ENCODE measurements at places on chromosomes 6 and 20.

DNA sequence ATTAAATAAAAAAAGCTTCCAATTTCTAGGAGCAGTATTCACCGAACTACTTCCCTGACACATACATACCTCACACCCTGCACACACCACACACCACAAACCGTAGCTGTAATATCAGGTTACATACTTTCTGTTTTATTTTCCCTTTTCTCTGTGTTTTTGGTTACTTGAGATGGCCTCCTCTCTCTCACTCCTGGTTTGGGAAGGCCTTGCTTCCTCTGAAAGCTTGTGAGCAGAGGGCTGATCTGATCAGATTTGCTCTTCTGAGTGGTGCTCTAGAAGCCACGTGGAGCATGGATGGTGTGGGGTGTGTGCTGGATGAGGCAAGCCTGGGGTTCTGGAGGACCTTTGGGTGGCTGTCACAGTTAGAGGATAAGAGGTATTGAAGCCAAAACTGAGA, 20.9 kb downstream of the UTRN start:
- DNase-seq = no peak

GRCh38 chr20:21190869-21191268, 65.0 kb downstream of the KIZ start:
- no peak for DNase-seq

- DNase-seq = no peak
Measured at GRCh38 chr20:51131811-51132210, 108.9 kb upstream of the KCNG1 start.

DNA sequence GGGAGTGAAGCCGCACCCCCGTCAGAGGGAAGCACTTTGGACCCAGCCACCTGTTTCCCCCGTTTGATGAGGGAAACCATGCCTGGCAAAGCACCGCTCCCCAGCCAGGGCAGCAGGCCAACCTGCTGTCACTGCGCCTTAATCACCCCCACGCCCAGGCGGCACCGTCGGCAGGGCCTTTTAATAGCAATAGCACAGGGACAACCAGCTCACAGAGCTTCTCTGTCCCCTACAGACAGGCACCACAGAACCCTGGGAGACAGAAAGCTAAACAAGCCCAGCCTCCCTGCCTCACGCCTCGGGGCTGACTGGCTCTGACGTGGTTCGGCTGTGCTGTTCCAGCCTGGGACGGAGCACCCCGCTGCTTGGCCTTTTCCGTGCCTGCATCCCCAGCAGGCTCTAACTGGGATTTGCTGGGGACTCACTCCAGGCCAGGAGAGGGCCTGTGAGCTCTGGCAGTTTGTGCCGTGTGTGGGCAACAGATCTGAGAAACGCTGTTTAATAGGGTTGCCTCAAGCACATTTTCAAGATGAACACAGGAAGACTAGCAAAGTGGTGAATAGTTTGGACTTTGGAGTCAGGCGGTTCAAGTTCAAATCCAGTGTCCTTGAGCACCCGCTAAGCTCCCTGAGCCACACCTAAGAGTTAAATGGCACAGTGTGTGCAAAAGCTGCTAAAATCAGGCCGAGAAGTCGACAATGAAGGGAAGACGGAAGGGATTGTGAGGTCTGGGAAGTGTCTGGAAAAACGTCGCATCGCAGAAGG, 223.8 kb downstream of the NRN1 start:
- no peak for DNase-seq

- no peak for DNase-seq
Measured at GRCh38 chr20:34561661-34562060, 3.1 kb downstream of the MAP1LC3A start.

DNA sequence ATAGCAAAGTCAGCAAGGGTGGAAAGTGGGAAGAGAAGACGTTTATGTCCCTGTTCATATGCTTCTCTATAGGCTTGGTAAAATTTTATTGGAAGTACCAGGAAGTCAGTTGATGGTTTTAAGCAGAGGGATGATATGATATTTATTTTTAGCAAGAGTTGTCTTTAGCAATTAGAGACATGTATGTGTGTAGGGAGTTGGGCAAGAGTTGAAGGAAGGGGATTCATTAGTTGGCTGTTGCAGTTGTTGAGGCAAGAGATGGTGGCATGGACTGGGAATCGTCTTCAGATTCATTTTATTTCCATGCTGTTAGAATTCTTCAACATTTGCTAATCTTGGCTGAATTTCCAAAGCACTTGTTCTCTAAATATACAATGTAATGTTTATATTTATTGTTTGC, 85.6 kb downstream of the QKI start:
- DNase-seq = no peak

DNA sequence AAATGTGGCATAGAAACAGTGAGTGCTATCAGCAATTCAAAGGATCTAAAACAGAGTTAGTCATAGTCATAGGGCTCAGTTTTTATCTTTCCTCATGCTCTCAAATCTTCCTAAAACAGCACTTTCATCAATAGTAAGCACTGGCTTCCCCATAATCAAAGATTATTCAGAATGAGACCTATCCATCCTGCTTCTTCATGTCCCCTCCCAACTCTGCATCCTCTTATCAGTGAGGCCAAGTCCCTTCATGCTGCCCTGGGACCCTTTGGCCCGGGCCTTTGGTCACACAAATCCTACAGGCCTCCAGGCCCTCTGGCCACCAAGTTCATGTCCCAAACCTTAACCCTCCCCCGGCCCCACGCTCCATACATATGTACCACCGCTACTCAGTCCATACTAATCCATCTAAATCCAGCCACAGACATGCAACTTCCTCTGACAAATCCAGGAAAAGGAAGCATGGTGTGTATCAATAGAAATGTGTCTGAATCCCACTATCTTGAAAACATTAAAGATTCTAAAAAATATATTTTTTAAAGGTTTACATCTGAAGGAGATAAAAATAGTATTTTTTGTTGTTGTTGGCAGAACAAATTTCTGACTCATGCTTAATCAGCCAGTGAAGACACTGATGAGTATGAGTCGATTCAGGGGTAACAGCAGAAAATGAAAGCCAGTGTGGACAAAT, 143.5 kb downstream of the PDE7B start:
- DNase-seq = no peak

GRCh38 chr6:150079604-150080003, 10.7 kb upstream of the ULBP3 start:
- DNase-seq = no peak

GRCh38 chr6:165135889-165136288, 173.5 kb downstream of the C6orf118 start:
- no peak for DNase-seq

DNA sequence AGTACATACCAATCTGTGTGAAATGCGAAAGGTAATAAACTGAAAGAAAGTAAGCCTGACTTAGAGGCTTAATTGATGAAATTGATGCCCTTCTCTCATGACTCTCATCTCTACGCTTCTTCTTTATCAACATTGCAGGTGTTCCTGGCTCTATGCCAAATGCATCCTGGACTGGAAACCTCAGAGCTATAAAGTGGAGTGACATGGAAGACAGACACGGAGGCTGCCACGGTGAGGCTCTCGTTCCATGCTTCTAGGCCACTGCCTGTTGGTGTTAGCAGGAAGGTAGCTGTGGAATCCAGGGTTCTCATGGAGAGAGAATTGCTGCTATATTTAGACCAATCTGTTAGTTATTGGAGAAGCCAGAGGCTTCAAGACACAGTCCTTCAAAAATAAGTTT, 73.2 kb downstream of the C6orf52 start:
- no peak for DNase-seq

GRCh38 chr6:38364127-38364526, 275.6 kb downstream of the BTBD9 start:
- no peak for DNase-seq

- no peak for DNase-seq
Measured at GRCh38 chr6:169933251-169933821, 181.9 kb downstream of the ERMARD start.

GRCh38 chr6:113396730-113397129, 460.4 kb upstream of the MARCKS start:
- no peak for DNase-seq

DNA sequence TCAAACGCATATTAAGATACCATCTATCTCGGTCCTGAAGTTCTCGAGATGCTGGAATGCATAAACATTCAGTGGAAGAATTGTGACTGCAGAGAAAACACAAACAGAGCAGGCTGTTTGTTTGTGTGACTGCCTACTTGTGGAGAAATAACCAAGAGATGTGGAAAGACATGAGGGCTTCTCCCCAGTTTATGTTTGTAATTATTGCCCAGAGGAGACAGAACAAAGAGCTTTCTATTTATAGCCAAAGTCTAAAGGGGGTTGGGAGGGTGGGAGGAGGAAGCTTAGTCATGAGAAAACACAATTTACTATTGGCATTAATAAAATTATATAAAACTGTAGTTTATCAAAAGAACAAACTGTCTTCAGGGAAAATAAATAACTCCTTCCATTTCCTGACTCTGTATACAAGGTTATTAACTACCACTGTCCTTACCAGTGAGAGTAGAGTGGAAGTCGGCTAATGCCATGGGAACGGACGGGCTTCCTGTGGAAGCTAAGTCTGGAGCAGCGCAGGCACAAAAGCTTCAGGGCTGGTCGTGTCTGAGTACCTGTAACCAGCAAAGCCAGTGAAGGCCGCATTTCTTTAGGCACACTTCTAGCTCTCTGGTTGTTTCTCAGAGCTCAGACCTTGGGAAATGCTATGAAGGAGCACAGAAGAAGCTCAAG, 200.2 kb upstream of the SUPT3H start:
- no peak for DNase-seq

- no peak for DNase-seq
Measured at GRCh38 chr6:6545616-6546317, 42.8 kb upstream of the LY86 start.

DNA sequence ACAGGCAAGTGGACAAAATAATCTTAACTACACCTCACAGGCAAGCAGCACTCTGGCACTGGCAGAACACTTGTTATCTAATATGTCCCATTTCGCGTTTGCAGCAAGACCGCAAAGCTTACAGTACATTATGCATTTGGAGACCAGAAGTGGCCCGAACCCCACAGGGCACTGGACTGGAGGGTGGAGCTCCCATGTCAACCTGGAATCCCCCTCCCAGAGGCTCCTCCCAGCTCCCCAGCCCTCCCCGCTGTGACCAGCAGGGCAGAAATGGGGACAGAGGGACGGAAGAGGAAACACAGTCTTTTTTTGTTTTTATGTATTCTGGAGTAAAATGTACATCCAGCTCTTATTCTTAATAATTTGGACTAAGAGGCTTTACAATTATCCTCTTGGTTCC, 263.7 kb downstream of the SMOC2 start:
- no peak for DNase-seq

- DNase-seq = no peak
Measured at GRCh38 chr6:37624606-37625574, 72.8 kb downstream of the MDGA1 start.

- DNase-seq = no peak
Measured at GRCh38 chr6:36285187-36285671, 15.4 kb downstream of the PNPLA1 start.

DNA sequence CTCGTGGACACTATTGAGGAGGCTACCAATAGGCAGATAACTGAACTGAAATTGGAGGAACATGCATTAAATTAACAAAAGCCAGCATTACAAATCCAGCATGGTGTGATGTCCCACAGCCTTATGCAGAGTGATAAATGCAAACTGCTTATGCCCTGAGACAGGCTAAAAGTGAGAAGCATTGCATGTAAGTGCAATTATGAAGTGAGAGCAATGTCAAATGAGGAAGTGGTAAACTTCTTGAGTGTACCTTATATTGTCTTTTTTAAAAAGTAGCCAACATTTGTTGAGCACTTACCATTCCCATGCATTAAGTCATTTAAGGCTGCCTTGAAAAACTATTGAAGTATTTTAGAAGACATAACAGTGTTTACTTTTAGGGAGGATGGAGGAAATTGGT, 212.2 kb downstream of the TBC1D7 start:
- DNase-seq = no peak

DNA sequence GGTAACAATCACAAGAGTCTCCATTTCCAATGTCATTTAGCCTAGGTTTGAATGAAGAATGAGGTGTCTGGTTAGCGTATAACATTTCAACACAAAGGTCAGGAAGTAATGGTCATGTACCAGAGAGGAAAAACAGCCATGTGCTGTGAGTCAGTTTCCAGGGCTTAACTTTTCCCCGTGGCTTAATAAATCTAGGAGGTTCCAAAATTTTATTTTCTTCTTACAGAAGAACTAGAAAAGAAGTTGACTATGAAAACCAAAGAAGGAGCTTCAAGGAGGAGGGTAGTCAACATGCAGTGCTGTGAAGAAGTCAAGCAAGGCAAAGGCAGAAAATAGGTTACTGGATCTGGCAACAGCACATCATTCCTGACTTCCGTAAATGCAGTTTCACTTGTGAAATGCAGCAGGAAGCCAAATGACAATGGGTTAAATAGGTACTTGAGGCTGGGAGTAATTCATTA, 8.4 kb upstream of the GABRR2 start:
- no peak for DNase-seq

- no peak for DNase-seq
Measured at GRCh38 chr6:91079969-91080368, 493.1 kb upstream of the MAP3K7 start.

DNA sequence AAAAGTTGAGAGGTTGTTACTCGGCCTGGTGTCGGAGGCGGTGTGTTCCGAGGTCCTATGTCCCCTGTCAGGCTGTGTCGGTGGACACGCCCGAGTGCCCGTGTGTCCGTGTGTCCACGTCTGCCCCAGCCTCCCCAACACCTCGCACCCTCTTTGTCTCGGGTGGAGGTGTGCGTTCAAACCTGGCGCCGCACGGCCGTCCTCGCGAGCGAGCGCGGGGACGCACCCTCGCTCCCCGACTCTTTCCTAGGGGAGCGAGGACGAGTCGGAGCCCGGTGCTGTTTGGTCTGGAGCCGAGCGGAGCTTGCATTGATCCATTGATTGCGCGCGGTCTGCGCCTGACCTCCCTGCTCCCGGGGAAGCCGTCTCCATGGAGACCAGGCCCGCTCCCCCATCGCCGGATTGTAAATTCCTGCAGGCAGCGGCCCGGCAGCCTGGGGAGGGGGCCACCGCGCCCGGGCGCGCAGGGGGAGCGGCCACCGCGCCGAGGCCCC, 411 bp upstream of the SCUBE3 start:
- DNase-seq = no peak

GRCh38 chr20:58571693-58572427, 56.7 kb upstream of the APCDD1L start:
- DNase-seq = no peak

DNA sequence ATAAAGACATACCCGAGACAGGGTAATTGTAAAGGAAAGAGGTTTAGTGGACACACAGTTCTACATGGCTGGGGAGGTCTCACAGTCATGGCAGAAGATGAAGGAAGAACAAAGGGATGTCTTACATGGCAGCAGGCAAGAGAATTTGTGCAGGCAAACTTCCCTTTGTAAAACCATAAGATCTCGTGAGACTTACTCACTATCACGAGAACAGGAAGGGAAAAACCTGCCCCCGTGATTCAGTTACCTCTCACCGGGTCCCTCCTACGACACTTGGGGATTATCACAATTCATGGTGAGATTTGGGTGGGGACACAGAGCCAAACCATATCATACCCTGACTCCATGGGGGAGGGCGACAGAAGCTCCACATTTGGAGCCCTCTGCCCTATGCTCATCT, 7.4 kb upstream of the VAPB start:
- DNase-seq = no peak

Measured in stimulated activated CD4-positive, alpha-beta T cell treated with anti-CD3 and anti-CD28 coated beads, Interleukin-4, amount 100 ng/mL, for 24 hours (primary cell).